Activated CD4-positive, alpha-beta T cell treated with anti-CD3 and anti-CD28 coated beads for 24 hours (primary cell): ENCODE measurements at places on chromosomes 4 and X.
A peak's percentile ranks its signal among the peaks of the same experiment; 100 is the strongest.

DNA sequence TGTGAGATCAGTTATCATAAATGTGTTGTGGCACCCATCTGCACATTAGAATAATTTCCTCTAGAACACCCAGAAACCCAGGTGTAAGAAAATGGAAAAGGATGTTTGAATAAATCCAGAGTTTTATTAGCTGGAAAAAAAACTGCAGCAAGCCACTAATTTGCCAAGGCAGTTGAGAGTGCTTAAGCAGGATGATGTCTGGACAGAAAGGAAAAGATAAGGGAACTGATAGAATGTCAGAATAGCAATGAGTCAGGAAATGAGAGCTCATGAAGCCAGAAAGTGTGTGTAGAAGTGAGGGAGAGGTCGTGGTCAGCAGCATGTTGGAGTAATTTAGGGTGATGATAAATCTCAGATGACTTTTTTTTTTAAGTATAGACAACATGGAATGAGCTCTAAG lies 15.2 kb upstream of the NEUROG2 start:
- no peak for DNase-seq

DNA sequence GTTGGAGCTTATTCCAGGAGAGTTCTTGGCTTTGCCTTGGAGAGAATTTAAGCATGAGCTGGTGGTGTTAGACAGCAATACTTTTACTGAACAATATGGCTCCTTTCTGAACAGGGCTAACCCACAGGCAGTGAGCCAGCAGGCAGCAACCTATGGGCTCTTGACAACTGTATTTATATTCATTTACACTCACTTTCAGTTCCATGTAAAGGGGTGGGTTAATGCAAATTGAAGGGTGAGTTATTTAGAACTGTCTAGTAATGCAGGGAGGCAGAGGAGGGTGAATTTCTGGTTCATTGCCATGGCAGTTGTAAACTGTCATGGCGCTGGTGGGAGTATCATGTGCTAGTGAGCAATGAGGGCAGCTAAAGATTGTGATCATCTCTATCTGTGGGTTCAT lies 15.7 kb downstream of the FOXR2 start:
- no peak for DNase-seq

GRCh38 chrX:54357414-54358377 lies at the start of gene WNK3:
Gene WNK3 (minus strand): TSS chrX:54358046.
- DNase-seq: peak; percentile 18

- no peak for DNase-seq
These were observed 490.2 kb downstream of the TLL1 start for GRCh38 chr4:166363198-166363597.

GRCh38 chr4:16237715-16238114 lies 11.4 kb upstream of the TAPT1 start:
- no peak for DNase-seq

GRCh38 chr4:76964769-76965168 lies 15.2 kb downstream of the SEPTIN11 start:
- no peak for DNase-seq

GRCh38 chr4:89316931-89317366 lies 9.3 kb upstream of the GPRIN3 start:
- no peak for DNase-seq

DNA sequence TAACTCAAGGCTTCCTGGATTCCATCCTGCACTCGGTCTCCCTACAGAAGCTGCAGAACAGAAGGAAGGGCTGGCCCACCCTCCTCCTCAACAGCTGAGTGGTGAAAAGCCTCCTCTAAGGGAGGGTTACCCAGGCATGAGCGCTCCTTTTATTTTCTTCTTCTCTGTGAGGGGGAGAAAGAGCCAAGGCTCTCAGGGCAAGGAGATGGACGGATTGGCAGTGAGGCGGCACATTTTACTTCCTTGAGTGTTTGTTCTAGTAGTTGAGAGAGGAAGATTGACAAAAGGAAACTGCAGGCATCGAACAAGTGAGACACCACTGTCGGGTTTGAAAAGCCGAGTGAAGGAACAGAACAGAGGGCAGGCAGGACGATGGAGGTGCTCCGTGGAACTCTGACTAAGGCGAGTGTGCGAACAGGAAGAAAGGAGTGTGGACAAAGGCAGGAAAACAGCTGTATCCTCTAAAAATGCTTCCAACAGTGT lies 38.4 kb upstream of the STS start:
- DNase-seq: no peak

DNA sequence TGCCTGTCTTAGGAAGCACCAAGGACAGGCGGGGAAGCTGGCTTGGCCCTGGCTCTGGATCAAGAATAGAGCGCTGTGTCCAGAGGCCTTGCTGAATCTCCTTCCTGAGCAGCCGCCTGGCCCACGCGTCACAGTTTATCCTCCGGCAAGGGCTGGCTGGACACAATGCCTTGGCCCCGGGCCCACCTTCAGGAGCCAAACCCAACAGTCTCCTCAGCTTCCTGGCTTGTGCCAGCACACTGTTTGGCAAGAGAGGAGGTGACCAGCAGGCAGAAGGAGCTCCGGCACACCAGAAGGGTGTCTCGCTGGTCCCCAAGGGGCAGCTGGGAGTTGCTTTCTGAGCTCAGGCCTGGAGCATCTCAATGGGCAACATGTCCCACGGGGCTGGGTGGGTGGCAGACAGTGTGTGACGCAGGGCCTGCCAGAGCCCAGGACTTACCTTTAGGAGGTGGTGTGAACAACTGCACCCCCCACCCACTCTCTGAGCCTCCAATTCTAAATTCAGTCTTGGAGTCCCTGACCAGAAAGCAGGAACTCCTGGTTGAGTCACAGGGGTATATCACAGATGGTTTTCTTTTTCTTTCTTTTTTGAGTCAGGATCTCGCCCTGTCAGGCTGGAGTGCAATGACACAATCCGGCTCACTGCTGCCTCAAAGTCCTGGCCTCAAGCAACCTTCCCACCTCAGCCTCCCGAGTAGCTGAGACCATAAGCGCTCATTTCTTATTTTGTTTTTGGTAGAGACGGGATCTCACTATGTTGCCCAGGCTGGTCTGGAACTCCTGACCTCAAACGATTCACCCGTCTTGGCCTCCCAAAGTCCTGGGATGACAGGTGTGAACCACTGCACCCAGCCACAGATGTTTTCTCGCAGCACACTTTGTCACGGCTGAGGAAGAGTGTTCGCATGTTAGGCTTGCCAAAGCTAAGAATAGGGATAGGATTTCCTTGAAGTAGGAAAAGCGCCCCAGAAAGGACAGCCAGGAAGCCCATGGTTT lies 361.2 kb downstream of the BCOR start:
- DNase-seq: no peak

GRCh38 chrX:100609591-100609990 lies 24.9 kb downstream of the TNMD start:
- no peak for DNase-seq

DNA sequence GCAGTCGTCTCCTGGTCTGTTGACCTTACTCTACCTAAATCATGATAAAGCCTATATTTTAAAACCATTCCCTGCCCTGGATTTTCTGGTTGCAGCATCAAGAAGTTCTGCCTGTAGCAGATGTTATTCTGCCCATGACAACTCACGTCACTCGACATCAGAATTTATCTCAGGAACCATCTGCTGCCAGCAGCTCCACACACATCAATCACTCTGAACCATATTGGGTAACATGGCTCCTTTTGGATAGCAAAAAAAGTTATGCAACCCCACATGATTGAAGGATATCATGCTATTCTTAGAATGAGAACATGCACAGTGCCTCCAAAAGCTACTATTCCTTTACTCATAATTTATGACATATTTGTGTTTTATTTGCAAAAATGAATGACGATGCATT lies 341.4 kb downstream of the DHRSX start:
- no peak for DNase-seq

DNA sequence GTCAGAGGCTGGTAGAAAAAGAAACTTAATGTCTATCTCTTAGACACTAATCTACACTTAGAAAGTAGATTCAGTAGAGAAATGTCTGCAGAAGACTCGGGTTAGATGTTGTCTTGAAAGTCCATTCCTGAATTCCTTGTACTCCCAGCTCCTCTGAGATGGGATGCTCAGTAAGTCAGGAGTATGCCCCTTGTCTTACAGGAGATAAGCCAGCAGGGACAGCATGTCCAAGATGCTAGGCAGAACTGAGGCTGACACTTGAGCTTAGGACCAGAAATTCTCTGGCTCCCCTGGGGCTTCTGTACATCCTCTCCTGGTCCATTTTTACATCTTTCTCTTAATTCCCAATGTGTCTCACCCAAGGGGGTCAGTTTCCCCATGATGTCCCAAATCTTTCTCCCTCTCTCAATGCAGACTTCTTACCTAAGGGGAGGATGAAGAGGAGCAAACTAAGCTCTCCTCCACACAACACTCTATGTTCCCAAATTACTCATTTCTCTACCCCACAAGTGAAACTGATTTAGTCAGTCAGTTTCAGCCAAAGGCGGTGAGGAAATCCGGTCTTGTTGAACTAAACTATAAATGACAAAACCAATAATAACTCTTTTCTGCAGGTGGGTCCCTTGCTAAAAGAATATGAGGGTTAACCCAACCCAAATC lies 558.2 kb upstream of the DIPK2B start:
- DNase-seq: no peak

DNA sequence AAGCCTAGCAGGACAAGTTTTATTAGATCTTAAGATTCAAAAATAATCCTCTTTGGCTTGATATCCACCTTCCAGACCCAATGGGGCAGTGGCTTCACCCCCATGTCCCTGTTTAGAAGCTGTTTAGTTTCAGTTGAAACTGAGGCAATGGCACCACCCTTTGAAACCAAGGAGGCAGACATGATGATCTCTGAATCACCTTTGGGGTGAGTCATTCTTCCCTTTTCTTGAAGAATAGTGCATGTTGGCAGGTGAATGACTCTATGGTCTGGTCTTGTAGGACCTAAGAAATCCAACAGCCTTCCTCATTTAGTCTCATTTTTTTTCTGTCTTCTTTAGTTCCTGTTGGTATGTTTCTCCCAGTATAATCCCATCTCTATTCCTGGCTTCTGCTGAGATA lies 29.5 kb upstream of the BMP15 start:
- DNase-seq: no peak

GRCh38 chrX:3362956-3363355 lies 16.5 kb upstream of the MXRA5 start:
- DNase-seq: no peak

GRCh38 chr4:149553959-149554520 lies 261.6 kb downstream of the IQCM start:
- no peak for DNase-seq

DNA sequence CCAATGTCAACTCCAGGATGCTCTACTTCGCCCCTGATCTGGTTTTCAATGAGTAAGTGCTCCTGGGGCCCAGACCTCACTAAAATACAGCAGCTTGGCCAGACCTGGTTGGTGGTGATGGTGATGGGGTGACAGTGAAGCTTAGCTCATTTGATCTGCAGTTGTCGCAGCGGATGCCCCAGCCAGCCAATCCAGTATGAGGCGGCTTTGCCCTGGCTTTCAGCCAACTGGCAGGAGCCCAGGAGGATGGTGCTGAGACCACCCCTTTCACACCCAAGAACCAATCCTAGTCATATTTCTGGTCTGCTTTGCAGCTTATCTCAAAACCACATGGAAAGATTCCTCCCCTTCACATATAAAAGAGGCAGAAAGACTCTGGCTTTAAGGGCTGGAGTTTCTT lies 173.8 kb downstream of the AR start:
- no peak for DNase-seq

GRCh38 chr4:6938647-6939271 lies 29.1 kb downstream of the TBC1D14 start:
- DNase-seq: no peak

GRCh38 chr4:152666946-152667345 lies 12.9 kb downstream of the TMEM154 start:
- DNase-seq: no peak

DNA sequence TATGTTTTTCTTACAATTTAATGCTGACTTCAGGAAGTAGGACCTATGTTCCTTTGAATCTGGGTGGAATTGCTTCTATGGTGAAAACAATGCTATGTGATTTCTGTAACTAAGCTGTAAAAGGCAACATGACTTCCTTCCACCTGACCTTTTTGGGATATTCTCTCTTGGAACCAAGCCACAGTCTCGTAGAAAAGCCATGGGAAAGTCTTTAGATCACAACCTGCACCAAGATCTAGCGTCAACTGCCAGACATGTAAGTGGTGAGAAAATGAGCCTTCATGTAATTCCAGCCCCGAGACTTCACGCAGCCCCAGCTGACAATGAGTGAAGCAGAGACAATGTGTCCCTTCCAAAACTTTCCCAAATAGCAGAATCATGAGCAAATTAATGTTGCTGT lies 297.0 kb upstream of the DCAF8L1 start:
- DNase-seq: no peak

GRCh38 chr4:136742333-136742732 lies 790.0 kb downstream of the PCDH18 start:
- DNase-seq: no peak
